ENCODE measurements at places on chromosomes 3 and 15. TPM values are rescaled to one million over a fixed set of nuclear protein-coding genes. Genes with fewer than 3 reads are reported as not detected.

Gene C3orf85
- not detected for total RNA-seq

Gene WWTR1
- total RNA-seq: 0.31 TPM

Gene SLC28A2
- not detected for total RNA-seq

Gene TEX55
- total RNA-seq: not detected

Gene ESYT3
- total RNA-seq: 0.21 TPM

Gene ACAD9
- 23.0 TPM for total RNA-seq

Gene ZPLD1
- total RNA-seq: not detected

Gene HDGFL3
- 6.5 TPM for total RNA-seq

Gene TOMM70
- 40.9 TPM for total RNA-seq

Gene SLC6A11
- total RNA-seq: under 0.01 TPM

Gene DTWD1
- 11.4 TPM for total RNA-seq

Gene REC114
- not detected for total RNA-seq

Gene POTEB
- total RNA-seq: not detected

Gene RBM6
- total RNA-seq: 59.0 TPM

Gene NPAP1
- not detected for total RNA-seq

Gene LTK
- total RNA-seq: 1.6 TPM

Gene MIX23
- total RNA-seq: 16.1 TPM

Gene SPESP1
- 0.21 TPM for total RNA-seq

Gene OXSR1
- 36.0 TPM for total RNA-seq

Gene MORC1
- 0.84 TPM for total RNA-seq

Gene CCDC54
- not detected for total RNA-seq

Gene BAHD1
- total RNA-seq: 13.9 TPM

Gene UNC13C
- under 0.01 TPM for total RNA-seq

Gene CCDC66
- total RNA-seq: 138 TPM

Gene MAP3K13
- 4.9 TPM for total RNA-seq

Gene FRG2C
- total RNA-seq: not detected

Gene AADACL2
- not detected for total RNA-seq

Gene TM2D3
- 82.8 TPM for total RNA-seq

Gene RASL12
- not detected for total RNA-seq

Gene SIDT1
- 38.5 TPM for total RNA-seq

Gene IGSF10
- total RNA-seq: 0.10 TPM

Gene SI
- total RNA-seq: not detected

Gene GHRL
- total RNA-seq: 0.42 TPM

Gene GALNT15
- total RNA-seq: not detected

Gene TXNRD3
- 1.4 TPM for total RNA-seq

Gene LRRC3B
- total RNA-seq: 0.10 TPM

Gene NME9
- total RNA-seq: 0.94 TPM

Gene MAP6D1
- 3.8 TPM for total RNA-seq
